ENCODE measurements at places on chromosomes 2 and 18. TPM values are rescaled to one million over a fixed set of nuclear protein-coding genes. Genes with fewer than 3 reads are reported as not detected.
A peak's percentile ranks its signal among the peaks of the same experiment; 100 is the strongest.

The PFN4 gene
- total RNA-seq: not detected

The SMC6 gene
- 16.5 TPM for total RNA-seq

- no peak for ATAC-seq
These were observed 33.4 kb upstream of the ZNF396 start for GRCh38 chr18:35410561-35410960.

DNA sequence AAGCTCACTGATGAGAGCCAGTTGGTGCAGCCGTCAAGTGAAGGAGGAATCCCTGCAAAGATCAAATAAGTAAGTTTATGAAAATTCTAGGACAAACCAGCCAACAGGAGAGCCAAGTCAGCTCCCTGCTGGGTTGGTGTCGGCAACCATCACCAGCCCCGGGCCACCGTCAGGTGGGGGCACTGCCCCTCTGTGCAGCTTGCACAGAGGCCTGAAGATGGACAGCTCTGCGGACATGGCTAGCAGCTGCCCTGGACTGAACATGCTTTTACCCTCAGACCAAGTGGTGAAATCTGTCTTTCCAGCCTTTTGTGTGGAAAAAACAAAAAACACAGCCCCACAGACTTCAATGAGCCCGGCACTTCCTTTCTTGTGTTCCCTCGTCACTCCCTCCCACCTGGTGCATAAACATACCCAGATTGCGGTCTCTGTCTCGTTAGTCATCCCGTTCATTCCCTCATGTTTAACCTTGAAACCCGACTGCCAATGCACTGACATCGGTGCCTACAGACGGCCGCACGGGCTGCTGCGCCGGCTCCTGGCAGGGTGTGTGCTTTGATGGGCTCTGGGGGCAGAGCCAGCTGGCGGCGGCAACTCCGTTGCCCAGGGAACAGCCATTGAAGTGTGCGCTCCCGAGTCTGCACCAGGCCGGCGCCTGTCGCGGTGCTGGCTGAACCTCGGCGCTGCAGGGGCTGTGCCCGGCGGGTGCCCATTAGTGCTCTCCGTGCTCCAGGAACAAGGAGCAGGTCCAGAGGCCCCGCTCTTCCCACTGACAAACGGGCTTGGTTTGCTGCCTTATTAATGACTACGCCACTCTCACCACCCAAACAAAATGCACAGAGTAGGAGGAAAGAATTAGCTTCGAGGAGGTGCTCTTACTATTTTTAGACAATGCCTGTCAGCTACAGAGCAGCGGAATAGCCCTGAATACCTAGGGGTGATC lies 95.3 kb downstream of the EIPR1 start:
- peak; percentile 79 for ATAC-seq

GRCh38 chr2:195445639-195446038 lies 211.4 kb upstream of the SLC39A10 start:
- ATAC-seq: no peak

DNA sequence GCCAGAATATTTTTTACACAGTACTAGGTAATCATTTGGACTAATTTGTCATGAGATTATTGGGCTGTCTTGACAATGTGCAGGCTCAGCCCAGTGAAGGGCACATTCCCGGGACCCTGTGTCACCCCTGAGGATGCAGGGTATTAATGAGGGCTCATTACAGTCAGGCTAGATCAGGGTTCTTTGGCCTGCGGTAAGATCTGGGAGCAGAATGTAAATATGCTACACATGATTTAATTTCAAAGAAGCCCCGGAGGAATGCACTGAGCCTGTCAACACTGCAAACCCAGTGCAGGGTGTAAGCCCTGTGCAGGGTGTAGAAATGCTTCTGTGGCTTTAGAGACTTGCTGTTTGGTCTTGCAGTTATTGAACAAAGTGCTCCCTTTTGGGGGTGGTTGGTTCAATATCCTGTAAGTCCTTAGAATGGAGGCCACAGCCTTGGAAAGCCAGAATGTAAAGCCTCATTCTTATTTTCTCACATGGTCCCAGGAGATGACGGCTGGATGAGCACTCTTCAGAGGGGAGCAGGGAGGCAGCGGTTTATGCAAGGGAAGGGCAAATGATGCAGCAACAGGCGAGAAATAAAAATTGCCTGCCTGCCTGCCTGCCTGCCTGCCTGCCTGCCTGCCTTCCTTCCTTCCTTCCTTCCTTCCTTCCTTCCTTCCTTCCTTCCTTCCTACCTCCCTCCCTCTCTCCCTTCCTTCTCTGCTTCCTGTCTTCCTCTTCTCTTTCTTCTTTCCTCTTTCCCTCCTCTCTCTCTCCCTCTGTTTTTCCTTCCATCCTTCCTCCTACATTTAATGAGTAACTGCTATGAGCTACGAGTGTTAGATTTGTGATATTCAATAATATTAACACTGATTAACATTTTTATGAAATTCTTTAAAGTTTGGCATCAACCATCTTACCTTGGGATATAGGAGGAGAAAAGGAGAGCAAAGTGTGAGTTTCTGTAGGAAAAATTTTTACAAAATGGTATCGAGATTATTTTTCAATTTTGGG lies 148.8 kb downstream of the VAPA start:
- ATAC-seq: peak; percentile 26

DNA sequence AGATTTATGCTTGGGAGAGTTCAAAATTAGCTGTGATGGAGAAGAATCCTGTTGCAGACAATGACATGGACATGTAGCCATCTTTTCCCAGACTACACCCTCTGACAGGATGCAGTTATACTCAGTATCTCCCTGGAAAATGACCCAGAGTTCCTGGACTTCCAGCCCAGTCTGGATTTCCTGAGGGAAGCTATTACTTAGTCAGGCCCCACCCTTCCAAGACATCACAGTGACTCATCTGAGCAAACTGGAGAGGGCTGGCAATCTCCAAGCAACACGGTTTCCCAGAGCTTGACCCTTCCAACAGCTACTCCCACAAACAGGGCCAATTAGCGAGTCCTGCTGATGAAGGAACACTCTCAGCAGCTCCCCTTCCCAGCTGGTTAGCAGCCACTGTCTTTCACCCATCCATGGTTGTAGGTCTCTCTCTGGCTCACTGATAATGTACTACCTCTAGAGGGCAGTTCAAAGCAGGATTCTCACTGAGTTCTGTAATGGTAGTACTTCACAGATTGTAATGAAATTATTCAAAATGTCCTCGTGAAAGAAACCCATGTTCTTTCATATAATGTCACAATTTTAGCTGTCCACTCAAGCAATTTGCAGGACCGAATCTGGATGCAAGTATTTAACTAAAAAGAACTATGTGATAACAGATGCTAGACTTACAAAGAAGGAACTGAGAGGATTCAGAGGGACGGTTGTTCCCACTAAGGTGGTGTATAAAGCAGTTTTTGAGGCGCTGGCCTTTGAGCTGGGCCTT lies 110.2 kb downstream of the MDH1 start:
- peak; percentile 97 for ATAC-seq

The CDH2 gene
- total RNA-seq: 9.8 TPM

GRCh38 chr18:75364512-75365253 lies 62.8 kb downstream of the SMIM21 start:
- no peak for ATAC-seq

DNA sequence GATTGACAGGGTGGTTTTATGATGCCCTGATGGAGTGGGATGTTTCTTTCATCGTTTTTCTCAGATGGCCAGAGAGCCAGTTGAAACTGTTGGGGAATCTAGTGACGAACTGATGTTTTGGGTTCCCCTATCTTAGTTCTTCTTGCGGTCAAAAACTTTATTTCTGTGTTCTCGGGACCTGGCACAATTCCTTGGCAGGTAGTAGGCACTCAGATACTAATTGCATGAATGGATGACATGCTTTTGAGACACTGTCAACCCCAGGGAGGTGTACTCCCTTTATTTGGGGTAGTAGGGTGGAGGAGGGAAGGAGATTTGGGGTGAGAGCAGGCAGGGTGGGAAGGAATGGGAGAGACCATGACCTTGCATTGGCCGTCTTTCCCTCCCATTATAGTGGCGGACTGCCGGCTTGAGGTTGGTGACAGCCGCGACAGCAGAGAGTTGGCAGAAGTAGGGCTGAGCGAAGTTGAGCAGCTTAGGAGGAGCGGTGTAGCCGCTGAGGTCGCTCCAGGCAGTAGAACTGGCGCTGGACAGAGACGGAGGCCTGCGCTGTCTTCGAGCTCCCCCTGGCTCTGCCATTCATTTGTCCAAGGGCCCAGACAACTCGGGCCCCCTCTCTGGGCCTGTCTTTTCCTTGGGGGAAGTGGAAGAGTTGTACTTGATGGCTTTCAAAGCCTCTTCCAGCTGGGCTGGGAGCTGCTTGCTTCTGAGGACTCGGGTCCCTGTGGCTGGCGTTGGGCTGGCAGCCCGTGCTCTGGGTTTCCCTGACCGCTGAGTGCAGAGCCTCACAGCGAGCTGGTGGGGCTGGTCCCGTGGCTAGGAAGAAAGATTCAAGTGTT lies 2.6 kb downstream of the TET3 start:
- ATAC-seq: no peak

DNA sequence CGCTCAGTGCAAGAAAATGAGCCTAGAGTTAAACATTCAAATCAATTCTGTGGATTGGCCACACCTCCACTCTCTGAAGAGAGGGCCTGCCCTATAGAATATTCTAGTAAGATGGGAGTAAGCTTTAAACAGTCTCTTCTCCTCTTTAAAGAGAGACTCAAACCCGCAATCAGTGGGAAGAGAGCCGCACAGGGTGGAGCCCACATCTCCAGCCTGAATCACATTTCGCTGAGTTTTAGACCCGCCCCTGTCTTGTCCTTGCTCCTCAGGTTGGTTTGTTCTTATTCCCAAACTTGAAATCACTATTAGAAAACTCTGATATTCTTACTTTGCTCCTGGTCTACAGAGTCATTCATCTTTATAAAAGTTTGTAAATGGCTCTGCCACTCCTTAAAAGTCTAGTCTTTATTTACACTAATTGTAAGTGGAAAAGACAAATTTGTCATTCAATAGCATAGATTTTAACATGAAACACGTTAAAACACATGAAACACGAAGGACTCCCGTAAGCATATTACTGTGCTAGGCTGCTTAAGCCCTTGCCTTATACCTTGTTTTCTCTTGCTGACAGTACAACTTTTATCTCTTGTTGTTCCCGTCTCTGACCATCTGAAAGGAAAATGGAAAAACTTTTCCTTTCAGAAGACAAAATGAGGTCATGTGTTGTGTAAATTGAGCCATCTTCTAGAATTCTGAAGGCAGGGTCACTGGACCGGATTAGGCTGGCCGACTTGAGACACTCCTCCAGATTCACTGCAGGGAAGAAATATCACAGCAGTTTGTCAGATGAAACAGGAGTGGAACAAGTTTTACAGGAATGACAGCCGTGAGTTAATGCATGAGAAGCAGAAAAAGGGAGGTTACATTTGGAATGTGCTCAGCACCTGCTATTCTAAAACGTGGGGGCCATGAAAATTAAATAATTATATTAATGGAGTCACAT lies 5.6 kb downstream of the DSC1 start:
- ATAC-seq: no peak

The KIF1A gene
- 2.2 TPM for total RNA-seq

All from gastroesophageal sphincter (tissue), 4 donors.